ENCODE measurements at places on chromosomes 2 and 18.

DNA sequence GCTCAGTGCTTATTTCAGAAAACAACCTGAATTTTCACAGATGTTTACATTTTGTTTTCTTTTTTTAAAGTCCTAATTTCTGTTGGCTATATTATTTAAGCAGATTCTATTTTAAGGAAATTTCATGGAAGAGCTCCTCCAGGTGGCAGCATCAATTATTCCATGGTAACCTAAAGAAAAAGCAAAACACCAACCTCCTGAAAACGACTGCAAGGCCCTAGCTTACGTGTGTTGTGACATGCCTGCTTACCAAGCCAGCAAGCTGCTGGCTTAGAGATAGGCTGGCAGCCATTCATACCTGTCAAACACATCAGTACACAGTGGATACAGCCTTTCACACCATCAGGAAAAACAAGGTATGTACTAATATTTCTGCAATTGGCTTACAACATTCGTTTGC is 64.9 kb downstream of the LPIN2 start:
- no peak for DNase-seq

GRCh38 chr2:227183657-227184367 is 19.4 kb downstream of the COL4A3 start:
- no peak for DNase-seq

GRCh38 chr2:7835693-7836680 is 845.9 kb upstream of the ID2 start:
- no peak for DNase-seq

DNA sequence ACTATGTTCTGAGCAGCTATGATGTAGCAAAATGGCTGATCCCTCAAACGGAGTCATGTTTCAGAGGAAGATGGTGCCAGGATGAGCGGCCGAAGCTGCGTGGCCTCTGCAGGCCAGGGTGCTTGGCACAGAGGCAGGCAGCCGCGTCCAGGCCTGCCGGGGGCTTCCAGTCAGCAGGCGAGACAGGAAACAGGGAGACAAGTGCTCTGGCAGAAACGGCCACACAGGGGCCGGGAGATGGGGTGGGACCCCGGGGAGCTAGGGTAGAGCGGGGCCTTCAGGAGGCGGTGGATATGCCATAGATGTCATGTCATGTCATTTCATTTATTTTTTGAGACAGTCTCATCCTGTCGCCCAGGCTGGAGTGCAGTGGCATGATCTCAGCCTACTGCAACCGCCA is 50.7 kb downstream of the EIPR1 start:
- DNase-seq: no peak

- no peak for DNase-seq
Observed at GRCh38 chr2:70515938-70516337, 37.7 kb downstream of the TGFA start.

DNA sequence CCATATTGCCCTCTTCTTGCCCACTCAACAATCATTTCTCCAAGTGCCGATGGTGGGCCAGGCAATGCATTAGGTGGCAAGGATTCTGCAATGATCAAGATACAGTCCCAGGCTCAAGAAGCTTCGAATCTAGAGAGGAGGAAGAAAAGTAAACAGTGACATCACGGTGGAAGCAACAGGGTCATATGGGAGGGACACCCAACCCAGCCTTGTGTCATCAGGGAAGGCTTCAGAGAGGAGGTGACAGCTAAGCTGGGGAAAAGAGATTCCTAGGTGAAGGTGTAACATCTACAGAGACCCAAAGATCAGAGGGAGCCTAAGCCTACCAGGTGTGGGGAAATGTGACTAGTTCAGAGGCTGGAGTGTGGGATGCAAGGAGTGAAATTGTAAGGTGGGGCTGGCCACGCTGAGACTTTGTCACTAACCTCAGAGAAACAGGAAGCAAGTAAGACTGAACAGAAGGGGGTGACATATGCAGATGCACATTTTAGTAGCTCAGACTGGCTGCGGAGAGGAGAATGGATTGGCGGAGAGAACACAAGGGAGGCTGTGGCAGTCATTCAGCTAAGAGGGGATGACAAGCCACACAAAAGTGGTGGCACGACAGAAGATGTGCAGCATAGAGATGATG is 104.9 kb downstream of the ANKRD44 start:
- no peak for DNase-seq

Measured in stimulated activated CD8-positive, alpha-beta memory T cell treated with anti-CD3 and anti-CD28 coated beads, Interleukin-2, amount 100 ng/mL, for 1 hour (primary cell).